Coronary artery (tissue), 2 donors: ENCODE measurements at places on chromosomes 6 and 20.

- no peak for DNase-seq
Observed at GRCh38 chr20:16732506-16733152, 2.8 kb downstream of the SNRPB2 start.

DNA sequence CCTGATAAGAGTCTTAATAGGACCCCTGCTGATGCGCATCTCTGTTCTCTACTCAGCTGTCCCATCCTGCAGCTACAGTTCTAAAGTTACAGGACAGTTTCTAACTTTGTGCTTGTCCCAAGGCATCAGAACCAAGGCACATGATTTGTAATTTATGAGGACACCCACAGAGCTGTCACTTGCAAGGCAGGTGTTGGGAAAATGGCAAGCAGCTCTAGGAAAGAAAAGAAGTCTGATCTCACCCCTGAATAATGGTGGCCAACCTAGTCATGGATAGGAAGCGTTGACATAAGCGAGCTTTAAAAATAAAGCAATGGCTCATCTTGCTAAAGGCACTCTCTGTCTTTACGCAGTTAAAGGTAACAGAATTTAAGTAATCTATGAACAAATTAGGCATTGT, 127.6 kb upstream of the VGLL2 start:
- DNase-seq = no peak

- no peak for DNase-seq
Observed at GRCh38 chr20:34915749-34916455, 39.5 kb downstream of the ACSS2 start.

DNA sequence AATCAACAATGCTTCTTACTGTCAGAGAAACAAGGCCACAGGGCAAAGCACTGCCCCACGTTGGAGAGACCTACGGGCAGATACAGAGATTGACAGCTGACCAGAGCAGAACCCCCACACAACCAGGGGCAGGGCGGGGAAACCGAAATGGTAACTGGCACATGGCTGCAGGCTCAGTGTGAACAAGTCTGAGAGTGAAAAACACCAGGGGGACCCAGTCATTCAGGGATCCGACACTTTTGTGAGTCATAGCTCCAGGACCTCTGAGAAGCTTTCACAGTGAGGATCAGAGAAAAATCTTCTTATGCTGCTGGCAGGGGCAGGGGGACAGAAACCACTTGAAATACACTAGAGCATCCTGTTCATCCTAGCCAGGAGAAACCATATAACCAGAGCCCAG, 254.2 kb downstream of the C6orf118 start:
- no peak for DNase-seq

DNA sequence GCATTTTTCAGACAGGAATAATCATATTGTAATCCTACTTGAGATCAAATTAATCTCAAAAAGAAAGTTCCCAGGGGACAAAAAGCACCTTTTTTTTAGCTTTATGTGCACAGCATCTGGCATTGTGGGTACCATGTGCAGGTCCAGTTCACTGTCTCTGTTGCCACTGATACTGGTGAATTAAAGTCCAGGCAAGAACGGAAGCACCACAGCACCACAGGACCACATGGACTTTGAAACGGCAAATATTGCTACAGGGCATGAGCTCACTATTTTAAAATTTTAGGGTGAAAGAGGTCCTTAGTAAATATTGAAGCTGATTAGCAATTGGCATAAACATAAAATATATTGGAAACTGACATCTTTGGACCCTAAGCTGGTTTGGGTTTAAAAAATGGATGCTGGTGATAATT, 709.0 kb downstream of the EPM2A start:
- no peak for DNase-seq

DNA sequence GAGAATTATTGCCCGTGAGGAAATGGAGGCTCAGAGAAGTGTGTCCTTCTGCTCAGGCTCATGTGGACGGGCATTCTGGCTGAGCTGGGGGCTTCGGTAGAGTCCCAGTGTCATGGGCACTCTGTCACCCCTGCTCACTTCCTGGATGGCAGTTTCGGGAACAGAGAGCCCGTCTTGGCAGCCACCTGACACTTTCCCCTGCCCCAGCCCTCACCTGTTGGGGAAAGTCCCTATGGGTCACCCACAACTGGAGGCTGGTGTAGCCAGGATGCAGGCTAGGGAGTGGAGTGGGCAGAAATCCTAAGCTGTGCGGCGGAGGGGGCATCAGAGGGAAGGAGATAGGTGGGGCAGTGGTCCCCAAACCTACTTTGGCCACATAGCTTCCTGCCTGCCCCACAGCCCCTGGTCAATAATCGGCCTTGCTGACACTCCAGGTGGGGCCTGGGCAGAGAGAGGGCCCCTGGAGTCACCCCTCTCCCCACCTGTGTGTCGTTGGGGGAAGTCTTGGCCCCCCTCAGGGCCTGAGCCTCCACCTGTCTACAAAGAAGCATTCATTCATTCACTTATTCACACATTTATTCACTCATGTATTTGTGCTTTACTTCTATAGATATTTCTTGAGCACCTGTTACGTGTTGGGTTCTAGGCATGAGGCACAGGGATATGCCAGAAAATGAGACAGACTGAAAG, 40.5 kb downstream of the SNAI1 start:
- DNase-seq = no peak

DNA sequence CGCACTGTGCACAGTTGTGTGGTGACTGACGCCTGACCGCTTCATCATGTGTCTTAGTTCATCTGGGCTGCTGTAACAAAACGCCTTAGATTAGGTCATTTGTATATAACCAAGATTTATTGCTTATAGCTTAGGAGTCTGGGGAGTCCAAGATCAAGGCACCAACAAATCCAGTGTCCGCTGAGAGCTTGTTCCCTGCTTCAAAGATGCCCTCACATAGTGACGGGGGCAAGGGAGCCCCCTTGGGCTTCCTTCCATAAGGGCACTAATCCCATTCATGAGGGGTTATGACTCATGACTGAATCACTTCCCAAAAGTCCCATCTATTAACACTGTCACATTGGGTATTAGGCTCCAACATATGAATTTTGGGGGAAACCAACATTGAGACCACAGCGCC, 34.6 kb downstream of the CYP24A1 start:
- no peak for DNase-seq

DNA sequence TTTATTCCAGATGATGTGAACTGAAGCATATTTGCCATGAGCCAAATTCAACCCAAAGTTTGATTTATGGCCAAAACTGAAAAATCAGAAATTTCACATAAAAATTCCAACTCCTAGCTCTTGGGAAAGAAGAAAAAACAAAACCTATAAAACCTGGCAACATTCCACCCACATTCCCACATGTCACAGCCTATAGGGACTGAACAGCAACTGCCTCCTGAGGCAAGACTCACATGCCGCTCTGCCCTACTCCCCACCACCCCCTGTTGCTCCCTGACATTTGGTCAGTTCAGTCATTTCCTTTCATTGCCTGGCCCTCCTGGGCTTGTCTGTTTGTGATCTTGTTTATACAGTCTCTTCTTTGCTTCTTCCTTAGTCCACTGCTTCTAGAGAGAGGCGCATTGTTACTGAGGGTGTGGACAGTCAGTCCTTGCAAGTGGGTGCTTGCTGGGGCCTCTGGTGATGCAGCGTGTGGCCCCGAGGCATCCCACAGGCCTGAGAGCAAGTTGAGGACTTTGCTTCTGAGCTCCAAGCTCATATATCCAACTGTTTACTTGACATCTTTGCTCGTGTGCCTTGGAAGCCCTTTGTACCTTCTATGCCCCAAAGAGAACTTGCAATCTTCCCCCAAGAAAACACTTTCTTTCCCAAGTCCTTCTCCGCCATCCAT, 31.4 kb downstream of the NFATC2 start:
- no peak for DNase-seq

DNA sequence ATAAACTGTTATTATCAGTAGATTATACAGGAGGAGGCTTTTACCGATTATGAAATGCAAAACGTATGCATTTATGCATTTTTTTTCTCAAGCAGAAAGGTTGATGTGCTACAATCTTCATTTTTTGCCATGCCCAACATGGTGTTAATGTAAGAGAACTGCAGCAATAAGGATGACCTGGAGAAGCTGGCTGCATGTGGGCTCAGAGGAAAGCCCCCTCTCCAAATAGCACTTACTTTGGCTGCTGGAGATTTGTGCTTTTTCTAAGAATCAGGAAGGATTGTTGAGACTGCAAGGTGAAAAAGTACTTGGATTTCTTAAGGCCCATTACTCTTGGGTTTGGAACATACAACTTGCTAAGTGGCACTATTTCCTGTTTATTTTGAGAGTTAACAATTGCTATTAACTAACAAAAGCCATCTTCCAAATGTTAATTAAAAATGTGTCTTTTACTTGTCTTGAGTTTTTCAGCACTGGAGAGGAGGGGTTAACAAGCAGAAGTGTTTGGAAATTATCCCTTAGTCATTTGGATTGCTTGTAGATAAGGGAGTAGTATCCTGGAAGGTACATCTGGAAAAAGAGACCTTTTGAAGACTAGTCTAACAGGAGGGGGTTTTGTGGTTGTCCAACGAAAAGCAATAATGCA, 5.6 kb downstream of the SOX4 start:
- DNase-seq = no peak

DNA sequence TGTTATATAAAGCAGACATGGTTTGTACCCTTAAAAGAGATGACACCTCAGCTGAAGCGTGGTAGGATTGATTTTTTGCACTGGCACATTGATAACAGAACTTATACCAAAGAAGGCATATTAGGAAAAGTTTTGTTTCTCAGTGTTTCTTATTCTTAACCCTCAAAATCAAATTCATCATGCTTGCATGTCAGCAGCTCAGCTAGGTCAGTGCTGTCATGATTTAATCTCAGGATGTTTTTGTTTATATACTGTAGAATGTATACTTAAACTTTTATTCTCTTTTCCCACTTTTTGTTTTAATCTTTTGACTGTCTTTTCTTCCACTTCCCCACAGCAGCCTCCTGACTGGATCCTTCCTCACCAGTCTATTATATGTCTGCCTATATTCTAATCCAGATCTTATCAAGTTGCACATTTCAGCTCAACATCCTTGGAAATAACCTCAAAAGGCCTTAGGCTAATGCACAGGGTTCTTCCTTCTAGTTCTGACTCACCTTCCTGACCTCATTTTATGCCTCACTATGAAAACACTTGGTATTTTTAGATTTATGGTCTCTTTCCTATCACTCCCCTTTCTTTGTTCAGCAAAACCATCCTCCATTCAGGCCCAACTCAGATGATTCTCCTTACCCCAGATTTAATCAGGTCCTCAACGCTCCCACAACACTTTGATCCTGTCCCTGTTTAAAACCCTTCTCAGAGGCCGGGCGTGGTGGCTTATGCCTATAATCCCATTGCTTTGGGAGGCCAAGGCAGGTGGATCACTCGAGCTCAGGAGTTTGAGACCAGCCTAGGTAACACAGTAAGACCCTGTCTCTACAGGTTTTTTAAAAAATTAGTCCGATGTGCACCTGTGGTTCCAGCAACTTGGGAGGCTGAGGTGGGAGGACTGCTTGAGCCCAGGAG, 7.2 kb downstream of the HEBP2 start:
- DNase-seq = no peak

GRCh38 chr6:158879180-158879579, 60.0 kb upstream of the EZR start:
- DNase-seq = no peak

DNA sequence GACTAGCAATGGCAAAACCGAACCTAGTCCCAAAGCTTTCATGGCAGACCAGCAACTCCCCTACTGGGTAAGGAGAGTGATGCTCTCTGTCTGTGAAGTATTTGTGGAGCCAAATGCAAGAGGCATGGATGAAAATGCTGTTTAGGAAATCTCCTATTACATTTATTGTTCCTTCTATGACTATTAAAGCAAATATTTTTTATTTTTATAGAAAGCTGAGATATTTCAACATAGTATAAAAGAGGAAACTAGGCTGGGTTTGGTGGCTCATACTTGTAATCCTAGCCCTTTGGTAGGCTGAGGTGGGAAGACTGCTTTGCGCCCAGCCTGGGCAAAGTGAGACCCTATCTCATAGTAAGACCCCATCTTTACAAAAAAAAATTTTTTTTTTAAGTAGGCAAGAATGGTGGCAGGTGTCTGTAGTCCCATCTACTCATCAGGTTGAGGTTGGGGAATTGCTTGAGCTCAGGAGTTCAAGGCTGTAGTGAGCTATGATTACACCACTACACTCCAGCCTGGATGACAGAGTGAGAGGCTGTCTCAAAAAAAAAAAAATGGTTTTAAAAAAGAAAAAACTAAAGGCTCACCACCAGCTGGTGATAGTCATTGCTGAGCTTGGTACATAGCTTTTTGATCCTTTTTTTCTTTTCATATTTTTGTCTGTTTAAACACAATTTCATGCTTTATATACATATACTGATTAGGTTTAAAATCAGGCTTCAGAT, 11.3 kb downstream of the KDM1B start:
- DNase-seq = no peak

GRCh38 chr6:12891595-12891994, 175.0 kb downstream of the PHACTR1 start:
- DNase-seq = no peak

GRCh38 chr20:48709744-48710143, 118.1 kb downstream of the PREX1 start:
- DNase-seq = no peak

GRCh38 chr6:44942798-44943197, 385.3 kb upstream of the RUNX2 start:
- no peak for DNase-seq

- no peak for DNase-seq
Observed at GRCh38 chr6:160767647-160768019, 65.6 kb downstream of the PLG start.

DNA sequence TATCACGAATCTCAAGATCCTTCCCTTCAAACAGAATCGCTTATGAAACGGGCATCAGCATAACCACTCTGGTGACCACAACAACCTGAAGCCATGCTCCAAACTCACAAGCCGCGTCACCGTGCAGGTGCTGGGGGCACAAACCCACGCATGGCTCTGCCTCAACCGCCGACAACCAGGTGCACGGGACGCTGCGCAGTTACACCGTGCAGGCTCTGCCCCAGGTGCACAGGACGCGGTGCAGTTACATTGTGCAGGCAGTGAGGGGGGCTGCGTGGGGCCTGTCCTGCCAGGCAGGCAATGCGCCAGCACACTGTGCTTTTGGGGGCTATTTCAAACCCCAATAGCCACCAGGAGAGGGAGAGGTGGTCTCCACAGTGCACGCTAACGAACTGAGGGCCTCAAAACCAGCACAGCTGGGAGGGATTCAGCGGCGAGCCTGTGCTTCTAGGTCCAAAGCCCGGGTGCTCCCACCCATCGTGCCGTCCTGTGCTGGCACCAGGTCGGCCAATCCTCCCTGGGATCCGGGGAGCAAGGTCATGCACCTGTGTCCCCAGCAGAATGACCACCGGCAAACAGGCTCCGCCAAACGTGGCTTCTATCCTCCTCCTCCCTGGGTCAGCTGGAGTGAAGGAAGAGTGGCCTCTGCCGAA, 35.8 kb downstream of the ZBTB46 start:
- DNase-seq = no peak

GRCh38 chr6:37173493-37174195, 3.7 kb downstream of the PIM1 start:
- DNase-seq = no peak

- DNase-seq = no peak
Observed at GRCh38 chr20:3777716-3778629, 3.3 kb downstream of the SPEF1 start.

DNA sequence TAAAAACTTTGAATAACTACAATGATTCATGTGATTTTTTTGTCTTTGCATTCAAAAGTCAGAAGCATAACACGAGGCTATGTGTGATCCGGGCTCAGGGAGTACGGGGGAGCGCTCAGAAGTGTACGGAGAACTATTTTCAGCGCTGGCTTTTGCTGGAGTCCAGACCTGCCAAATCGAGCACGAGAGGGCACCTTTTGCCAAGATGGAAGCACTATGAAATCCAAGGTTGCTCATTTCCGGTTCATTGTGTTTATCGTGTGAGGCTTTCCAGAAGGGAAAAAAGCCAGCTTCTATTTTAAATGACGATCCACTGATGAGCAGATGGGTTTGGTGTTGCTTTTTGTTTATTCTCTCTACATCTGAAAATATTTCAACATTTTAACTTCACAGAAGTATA, 11.3 kb downstream of the RAMACL start:
- DNase-seq = no peak
